ENCODE measurements at places on chromosomes 1 and 21.
A peak's percentile ranks its signal among the peaks of the same experiment; 100 is the strongest.

- DNase-seq, result no peak
These were observed 211.9 kb upstream of the SPAG17 start for GRCh38 chr1:118396829-118397495.

DNA sequence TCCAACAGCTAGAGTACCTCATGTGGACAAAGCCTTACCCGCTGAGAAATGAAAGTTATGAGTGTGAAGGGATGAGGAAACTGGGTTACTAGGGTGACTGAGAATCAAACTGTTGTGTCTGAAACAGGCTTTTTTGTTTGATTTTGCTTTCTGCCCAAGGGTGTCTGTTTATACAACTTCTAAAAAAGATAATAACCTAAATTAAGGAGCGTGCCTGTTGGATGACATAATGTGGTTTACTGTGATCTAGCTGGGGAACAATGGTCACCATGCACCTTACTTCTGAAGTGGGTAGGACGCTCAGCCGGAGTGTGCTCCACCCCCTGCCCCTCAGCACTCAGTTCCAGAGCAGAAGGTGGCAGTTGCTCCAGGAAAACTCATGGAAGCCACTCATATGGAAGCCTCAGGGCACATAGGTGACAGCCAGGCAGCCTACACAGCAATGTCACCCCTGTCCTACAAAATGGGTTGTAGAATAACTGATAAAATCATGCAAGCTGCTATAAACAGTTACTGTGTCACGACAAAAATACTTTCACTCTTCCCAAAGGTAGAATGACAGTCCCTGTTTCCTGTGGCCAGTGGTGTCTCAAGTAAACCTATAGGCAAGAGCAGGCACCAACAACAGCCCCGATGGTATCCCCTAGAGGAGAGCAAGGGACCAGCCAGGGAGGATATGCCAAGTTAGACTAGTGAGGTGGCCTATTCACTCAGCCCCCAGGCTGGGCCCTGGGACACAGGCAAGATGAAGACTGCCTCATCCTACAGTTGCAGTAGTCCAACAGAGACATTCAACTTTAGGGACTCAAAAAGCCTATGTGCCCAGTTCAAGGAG, 29.3 kb downstream of the SIPA1L2 start:
- DNase-seq, result peak; percentile 41

DNA sequence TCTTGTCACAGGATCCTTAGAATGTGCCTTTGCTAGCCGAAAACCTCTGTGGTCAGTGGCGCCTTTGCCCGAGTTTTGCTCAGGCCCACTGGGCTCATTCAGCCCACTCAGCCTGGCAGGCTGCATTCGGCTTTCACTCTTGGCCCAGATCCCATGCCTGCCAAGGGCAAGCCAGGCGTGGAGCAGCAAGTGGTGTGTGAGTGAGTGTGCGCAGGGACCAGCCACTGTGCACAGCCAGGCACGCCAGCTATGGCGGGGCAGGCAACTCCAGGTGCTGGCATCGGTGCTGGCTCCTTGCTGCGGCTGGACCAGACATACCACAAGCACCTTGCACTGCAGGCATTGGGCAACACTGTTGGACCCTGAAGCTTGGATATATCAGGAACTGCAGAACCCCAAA, 1145.1 kb upstream of the NCAM2 start:
- DNase-seq, result no peak

GRCh38 chr1:245014247-245015029, 140.3 kb upstream of the KIF26B start:
- no peak for DNase-seq

- DNase-seq, result no peak
These were observed 12.1 kb downstream of the CD244 start for GRCh38 chr1:160850541-160850940.

- DNase-seq, result no peak
These were observed 54.3 kb upstream of the IKBKE start for GRCh38 chr1:206415942-206416341.

GRCh38 chr21:22536509-22536908, 1538.3 kb downstream of the NCAM2 start:
- no peak for DNase-seq

DNA sequence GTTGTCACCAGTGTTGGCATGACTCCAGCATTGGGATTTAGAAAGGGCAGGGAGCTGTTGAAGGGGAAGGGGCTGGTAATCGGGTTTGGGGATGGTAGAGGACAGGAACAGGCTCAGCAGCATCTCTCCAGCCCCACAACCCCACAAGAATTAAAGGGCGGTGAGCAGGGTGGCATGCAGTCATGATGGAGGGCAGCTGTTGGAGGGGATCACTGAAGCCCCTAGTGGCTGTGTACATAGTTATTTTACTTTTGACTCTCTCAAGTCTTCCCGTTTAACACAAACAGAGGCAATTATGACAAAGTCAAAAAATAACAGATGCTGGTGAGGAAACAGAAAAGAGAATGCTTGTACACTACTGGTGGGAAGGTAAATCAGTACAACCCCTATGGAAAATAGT, 213.8 kb downstream of the URB2 start:
- no peak for DNase-seq

GRCh38 chr21:35335951-35336446, 286.9 kb upstream of the RUNX1 start:
- no peak for DNase-seq

- DNase-seq, result no peak
These were observed 76.0 kb downstream of the RPS6KC1 start for GRCh38 chr1:213127074-213127473.

GRCh38 chr1:46403916-46404315, 9.8 kb downstream of the FAAH start:
- DNase-seq, result no peak

DNA sequence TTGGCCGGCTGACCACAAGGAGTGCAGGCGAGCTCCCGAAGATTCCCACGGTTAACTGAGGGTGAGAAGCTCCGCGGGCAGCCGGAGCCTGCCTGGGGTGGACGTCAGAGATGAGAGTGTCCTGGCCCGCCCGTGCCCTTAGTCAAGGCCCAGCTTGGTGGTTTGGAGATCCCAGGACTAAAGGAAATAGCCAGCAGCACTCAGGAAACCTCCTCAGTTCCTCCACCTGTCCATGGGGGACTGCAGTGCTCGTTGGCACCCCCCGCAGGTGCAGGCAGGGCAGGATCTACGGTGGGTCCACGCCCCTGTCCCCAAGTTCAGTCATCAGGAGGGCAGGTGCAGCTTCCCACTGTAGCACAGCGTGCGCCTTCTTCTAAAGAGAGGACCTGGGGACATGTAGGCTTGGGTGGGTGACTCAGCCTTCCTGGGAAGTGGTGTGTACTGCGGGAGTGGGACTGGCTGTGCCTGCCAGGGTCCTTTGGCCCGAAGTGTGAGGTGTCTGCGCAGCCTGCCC, 32.5 kb downstream of the SLX9 start:
- DNase-seq, result no peak

DNA sequence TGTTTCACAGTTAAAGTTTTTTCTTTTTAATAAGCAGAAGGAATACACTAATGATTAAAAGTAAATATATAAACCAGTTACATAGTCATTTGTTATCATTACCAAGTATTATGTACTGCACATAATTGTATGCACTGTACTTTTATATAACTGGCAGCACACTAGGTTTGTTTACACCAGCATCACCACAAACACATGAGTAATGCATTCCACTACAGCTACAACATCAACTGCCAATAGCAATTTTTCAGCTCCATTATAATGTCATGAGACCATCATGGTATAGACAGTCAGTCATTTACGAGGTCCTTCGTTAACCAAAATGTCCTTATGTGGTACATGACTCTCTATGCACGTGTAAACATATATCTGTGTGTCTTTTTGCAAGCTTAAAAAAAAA, 35.2 kb downstream of the SCYL3 start:
- no peak for DNase-seq

- DNase-seq, result no peak
These were observed 51.1 kb downstream of the KCNH1 start for GRCh38 chr1:211082824-211083223.

GRCh38 chr1:21290546-21290944, 282 bp upstream of the ECE1 start:
- DNase-seq, result peak; percentile 19

- peak; percentile 50 for DNase-seq
These were observed 30.1 kb downstream of the RHOU start for GRCh38 chr1:228765168-228765946.

All from CD4-positive, alpha-beta T cell treated with Interleukin-4 for 4 hours (primary cell).